Fibroblast of skin of abdomen (primary cell): ENCODE measurements at places on chromosomes 2 and 18.

DNA sequence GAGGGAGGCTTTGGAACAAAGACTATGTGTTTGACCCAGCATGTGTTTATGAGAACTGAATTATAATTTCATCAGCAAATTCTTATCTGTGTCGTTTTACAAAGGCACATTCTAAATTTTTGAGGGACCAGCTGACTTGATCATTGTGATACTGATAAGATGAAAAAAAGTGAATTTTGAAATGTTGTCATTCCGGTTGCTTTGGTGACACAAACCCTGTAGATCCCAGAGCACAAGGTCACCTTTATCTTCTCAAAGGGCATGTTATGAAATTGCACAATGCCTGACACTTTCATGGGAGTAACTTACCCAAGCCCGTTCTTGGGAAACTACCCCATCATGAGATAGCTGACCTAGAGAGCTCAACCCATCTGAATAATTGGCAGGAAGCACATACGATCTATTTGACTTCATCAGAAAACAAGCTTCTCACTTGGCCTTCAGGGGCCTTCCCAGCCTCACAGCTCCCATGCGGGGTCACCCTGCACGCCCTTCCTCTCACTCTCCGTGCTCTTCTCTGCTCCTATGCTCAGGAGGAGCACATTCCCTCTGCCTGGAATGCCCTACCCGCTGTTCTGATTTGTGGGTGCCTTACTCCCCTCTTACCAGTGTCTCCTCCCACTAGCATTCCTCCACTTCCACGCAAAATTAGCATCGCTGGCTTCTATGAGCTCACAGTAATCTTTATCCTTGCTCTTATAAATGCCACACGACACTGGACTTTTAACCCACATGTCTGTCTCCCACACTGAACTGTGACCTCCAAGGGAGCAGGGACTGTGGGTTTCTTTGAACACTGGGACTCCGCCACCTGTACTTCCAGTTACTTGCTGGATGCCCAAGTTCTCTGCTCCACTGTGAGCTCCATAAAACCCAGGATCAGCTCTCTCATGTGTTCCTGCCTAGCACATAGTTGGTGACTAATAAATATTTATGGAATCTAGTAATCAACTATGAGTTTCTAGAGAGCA is 555.8 kb upstream of the ID2 start:
- peak; percentile 44 for DNase-seq

DNA sequence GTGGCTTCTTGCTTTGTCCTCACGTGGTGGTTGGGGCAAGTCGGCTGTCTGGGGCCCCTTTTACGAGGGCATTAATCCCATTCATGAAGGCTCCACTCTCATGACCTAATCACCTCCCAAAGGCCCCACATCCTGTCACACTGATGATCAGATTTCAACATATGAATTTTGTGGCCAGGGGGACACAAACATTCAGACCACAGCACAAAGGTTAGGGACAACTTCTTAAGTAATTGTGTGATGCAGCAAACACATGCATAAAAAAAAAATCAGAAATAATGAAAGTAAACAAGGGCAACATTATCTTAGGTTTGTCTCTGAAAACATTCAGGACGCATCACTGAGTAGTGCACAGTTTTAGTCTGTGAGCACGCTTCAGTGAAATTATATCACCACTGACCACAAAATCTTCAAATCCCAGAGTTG is 54.2 kb upstream of the FRZB start:
- no peak for DNase-seq

- DNase-seq: peak; percentile 42
These were observed 41.1 kb upstream of the NAB1 start for GRCh38 chr2:190607657-190608357.

- DNase-seq: no peak
These were observed 760 bp upstream of the CNOT11 start for GRCh38 chr2:101251844-101252407.

DNA sequence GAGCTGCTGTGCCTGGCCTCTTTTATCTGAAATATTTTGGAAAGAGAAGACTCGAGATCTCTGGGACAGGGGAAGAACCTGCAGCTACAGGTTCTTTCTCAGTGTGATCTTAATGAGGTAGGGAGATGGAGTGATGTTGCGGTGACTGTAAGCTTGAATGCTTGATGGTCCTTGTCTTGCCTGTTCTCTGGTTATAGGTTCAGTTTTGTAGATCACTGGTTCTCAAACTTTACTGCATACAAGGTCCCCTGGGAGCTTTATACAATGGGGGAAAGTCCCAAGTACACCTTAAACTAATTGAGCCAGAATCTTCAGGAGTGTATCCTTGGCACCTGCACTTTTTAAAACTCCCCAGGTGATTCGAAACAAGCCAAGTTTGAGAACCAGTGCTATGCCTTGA is 136.7 kb upstream of the CXCR4 start:
- DNase-seq: no peak

DNA sequence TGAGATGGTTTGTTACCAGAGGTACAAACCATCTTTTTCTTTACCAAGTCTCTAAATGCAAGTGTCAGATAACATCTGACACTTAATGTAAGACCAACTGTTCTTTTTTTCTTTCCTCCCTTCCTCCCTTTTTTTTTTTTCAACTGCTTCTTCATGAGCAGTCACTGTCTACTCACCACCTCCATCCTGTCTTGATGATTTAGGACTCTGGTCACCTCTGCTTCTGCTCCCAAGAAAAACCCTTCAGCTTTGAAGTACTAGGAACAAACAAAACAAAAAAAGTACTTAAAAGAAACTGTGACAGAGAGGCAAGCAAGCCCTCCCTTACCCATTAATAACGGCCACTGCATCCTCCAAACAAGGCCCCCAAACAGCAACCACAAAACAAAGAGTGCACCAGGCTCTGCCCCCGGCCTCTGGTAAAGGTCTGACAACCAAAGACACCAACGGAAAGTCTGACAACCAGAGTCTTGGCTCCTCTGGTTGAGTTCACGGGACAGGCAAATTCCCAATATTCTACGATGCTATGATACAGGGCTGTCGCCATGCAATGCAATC is 141.0 kb downstream of the ARL4C start:
- no peak for DNase-seq

- no peak for DNase-seq
These were observed 108.9 kb downstream of the TAF4B start for GRCh38 chr18:26335156-26335555.

GRCh38 chr2:207635468-207636200 is 10.4 kb upstream of the METTL21A start:
- peak; percentile 20 for DNase-seq

DNA sequence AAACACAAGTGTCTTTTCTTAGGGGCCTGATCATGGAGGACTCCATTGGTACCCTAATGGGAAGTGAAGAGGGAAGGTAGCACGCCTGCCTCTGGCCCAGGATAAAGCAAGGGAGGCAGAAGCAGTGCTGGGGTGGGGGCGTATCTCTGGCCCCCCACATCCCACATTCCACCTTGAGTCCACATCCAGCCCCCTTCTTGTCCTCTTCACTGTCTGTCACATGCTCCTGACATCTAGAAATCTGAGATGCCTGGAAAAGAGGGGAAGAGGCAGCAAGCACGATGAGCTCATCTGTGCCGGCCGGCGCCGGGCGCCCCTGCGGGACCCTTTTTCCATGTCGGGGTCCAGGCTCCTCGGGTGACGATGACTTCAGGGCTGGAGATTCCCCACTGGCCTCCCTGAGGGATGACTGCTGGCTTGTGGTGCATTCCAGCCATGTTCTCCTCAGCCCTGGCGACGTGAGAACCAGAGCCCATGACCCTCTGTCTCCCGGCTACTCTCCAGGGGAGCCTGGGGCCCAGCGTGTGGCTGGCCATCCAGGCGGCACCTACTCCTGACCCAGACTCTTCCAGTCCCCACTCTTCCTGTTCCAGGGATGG is 277.5 kb downstream of the DYSF start:
- no peak for DNase-seq

- DNase-seq: no peak
These were observed 105.3 kb upstream of the BCL2L11 start for GRCh38 chr2:111015283-111015995.

DNA sequence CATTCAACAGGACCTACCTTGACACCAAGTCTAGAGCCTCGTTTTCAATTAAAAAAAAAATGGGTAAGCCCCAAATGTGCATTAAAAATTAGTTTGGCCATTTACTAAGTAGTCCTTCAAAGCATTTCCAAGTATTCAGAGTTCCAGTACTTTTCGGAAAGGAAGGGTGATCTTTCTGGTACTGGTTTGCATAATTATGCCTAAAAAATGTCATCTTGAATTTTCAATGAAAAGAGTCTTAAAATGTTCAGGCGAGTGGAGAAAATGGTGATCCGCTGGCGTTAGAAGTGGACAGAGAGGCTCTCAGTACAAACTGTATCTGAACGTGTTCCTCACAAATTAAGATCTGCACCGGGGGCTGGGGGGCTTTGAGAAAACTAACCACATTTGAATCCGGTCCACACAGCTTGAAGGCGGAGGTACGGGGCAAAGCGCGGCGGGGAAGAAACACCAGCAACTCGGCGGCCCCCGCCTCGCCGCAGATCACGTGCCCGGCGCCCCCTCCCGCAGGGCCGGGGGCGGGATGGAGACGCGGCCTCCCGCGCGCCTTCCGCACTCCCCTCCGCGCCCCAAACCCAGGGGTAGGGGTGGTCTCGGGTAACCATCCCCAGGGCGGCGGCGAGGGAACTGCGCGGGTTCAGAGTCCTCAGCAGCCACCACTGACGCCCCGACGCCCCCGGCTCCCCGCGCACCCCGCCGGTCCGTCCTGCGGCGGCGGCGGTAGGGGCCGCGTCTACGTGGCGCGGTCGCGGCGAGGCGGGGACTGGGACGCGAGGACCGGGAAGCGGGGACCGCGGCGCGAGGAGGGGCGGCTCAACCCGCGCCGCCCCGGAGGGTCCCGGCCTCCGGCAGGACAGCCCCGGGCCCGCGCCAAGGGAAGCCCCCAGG is 564 bp downstream of the LPIN2 start:
- peak; percentile 23 for DNase-seq

- peak; percentile 3 for DNase-seq
These were observed 12.5 kb upstream of the WDSUB1 start for GRCh38 chr2:159298967-159299366.
